ENCODE measurements at places on chromosomes 12 and 14. TPM values are rescaled to one million over a fixed set of nuclear protein-coding genes. Genes with fewer than 3 reads are reported as not detected.

The SELPLG gene
- 4.5 TPM for polyA plus RNA-seq

DNA sequence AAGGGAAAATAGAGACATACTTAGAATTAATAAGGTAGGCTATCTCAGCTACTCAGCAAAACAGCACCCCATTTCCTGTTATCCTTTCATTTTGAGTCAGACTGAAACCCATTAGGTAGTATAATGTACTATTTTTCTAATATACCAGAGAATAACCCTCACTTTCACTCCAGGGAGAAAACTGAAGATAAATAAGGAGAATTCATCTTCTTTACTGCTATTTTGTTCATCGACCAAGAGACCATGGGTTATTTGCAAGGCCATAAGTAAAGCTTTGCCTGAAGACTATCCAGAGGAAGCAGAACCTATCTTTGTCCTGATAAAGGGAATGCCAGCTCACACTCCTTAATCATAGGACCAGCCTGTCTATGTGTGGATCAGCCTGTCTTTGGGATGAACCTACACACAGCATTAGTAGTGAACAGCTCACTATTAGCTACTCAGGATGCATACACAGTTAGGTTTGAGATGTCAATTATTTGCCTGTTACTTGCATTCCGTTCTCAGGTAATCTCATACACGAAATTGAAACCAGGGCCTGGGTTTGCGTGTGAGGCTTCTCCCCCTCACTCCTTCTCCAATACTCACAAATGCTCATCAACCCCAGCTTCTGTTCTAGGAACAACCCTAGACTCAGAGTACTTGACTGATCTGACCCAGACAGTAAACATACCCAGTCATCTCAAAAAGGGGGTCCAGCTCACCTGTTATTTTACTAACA, 124.4 kb downstream of the DAD1 start:
- no peak for DNase-seq

GRCh38 chr14:64421166-64421565, 33.0 kb downstream of the MTHFD1 start:
- DNase-seq = no peak

The FAR2 gene
- polyA plus RNA-seq = 20.0 TPM

The FBLN5 gene
- polyA plus RNA-seq = 74.9 TPM

Data from muscle of leg (tissue), 16 donors.